ENCODE measurements at places on chromosomes 5 and 9.

GRCh38 chr9:105309531-105309931 is 65.1 kb downstream of the SLC44A1 start:
- DNase-seq: no peak

DNA sequence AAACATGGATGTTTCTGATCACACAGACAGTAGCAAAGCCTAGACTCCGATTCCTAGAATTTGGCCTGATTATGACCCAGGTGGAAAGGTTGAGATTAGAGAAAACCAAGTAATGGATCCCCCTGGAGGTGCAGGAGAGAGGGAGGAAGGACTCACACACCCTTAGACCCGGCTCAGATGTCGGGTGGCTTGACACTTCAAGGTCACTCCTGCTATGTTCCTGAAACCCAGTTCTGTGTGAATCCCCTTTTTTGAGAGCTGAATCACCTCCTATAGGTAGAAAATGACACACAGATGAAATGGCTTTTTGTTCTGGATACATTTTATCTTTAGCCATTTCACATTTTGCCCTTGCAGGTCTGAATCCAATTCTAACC is 192.8 kb downstream of the ARRDC3 start:
- DNase-seq: no peak

DNA sequence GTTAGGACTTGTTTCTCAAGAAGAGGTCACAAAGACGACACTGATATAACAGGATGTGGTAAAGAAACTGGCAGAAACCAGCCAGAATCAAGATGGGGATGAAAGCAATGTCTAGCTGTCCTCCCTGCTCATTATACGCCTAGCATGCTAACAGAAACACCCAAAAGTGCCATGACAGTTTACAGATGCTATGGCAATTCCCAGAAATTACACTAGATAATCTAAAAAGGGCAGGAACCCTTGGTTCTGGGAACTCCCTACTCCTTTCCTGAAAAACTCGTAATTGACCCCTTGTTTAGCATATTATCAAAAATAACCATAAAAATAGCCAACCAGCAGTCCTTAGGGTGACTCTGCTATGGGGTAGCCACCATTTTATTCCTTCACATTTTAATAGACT is 10.9 kb upstream of the MRPS30 start:
- no peak for DNase-seq

DNA sequence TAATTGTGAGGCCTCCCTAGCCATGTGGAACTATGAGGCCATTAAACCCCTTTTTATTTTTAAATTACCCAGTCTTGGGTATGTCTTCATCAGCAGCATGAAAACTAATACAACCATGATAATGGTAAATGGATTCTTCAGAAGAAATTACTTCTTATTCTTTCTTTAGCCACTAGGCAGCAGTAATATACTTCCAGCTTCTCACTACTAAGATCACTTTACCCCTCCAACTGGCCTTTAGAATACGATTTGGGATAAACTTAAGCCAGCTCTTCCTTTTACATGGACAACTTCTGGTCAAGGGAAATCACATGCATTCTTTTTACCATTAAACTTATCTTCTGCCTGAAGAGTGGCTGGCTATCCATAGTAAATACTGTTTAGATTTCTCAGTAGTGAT is 355.4 kb downstream of the MAN2A1 start:
- peak; percentile 27 for DNase-seq

Data from ELR (cell line).